ENCODE measurements at places on chromosomes 2 and 18.
A peak's percentile ranks its signal among the peaks of the same experiment; 100 is the strongest.

GRCh38 chr18:3151399-3152264 lies 68.1 kb downstream of the MYOM1 start:
- peak; percentile 32 for DNase-seq

- DNase-seq: no peak
Measured at GRCh38 chr2:212794471-212794870, 255.9 kb upstream of the ERBB4 start.

GRCh38 chr2:144254342-144255235 lies 265.3 kb downstream of the ZEB2 start:
- DNase-seq: no peak

GRCh38 chr2:205484215-205484614 lies 198.1 kb upstream of the NRP2 start:
- DNase-seq: no peak

- DNase-seq: no peak
Measured at GRCh38 chr2:16050908-16051489, 110.6 kb downstream of the MYCN start.

- no peak for DNase-seq
Measured at GRCh38 chr2:241148239-241148638, 1.0 kb downstream of the PASK start.

DNA sequence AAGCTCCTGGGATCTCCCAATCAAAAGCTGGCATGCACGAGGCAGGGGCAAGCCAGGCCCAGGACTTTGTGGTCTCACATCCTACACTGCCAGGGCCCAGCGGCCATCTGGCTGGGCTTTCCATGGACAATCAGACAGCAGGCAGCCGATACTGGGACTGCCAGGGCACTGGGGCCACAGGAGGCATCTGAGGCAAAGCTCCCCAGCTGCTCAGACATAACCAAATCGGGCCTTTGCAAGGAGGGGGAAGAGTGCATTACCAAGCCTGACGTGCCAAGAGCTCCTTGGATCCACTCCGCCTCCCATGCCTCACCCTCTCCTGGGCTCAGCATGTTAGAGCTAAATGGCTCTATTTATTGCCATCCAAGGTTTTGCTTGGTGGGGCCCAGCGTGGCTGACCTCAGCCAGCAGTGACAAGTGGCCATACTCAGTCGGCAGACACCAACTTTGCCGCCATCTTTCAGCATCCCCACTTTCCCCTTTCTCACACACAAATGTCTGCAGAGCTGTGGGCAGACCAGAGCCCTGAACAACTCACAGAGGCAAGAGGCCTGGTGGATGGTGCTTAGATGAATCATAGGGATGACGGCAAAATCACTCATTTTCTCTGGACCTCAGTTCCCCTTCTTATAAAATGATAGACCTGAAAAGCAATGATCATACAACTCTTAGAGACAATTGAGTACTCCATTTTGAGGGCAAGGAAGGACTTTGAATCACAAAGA lies 200.8 kb downstream of the TTC32 start:
- no peak for DNase-seq

GRCh38 chr2:168165397-168165796 lies 82.0 kb downstream of the STK39 start:
- peak; percentile 59 for DNase-seq

DNA sequence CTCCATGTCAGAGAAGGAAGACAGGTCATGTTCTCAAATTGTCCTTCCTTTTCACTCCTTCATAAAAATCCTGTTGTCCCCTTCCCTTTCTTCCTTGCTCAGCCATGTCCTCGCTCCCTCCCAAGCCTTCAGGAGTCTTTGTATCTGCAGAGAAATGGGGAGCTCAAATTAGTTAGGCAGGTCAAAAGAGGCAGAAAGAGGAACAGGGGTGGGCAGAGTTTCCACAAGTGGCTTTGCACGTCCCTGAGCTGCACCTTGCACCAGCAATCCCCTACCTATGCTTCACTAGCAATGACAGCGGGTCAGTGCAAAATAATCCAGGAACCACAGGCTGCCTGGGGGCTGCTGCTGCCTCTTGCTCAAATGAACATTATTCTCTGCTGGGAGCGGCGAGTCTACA lies 152.1 kb upstream of the ITGA6 start:
- DNase-seq: no peak

- no peak for DNase-seq
Measured at GRCh38 chr2:53018825-53019425, 748.7 kb upstream of the CHAC2 start.

- DNase-seq: peak; percentile 22
Measured at GRCh38 chr2:25250331-25251070, 82.1 kb upstream of the POMC start.

DNA sequence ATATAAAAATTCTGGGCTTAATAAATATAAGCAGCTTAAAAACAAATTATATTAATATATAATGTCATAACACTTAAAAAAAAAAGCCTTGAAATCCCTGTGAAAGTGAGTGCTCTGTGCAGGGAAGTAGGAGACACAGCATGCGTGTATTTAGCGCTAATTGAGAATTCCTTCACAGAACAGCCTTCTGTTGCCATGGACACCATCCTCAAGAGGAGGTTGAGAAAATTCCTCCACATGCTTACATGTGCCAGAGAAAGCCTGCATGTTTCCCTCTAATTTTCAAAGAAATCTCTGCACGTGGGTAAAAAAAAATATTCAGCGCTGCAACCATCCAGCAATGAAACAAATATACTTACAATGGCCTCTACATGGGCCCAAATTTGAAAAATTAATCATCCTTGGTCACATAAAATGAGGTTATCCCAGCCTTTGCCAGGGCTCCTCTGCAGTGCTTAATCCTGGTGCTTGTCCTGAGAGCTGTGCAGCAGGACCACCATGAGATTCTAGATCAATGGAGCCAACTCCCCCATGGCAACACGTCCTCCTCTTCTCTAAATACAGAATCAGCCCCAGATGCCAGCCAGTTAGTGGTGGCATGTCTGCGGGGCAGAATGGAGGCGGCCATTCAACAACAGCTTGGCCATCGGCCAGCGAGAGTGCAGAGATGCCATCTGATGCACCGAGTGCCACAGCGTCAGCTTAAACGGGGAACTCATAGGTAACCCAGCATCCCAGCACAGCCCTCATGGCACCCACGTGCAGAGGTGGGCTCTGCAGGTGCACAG lies 228.0 kb downstream of the MYT1L start:
- DNase-seq: no peak

GRCh38 chr18:48896875-48897511 lies 53.8 kb downstream of the SMAD7 start:
- DNase-seq: peak; percentile 21
